ENCODE measurements at places on chromosomes 7 and 10.

GRCh38 chr10:811379-812175 is 119.9 kb downstream of the LARP4B start:
- DNase-seq, result no peak

DNA sequence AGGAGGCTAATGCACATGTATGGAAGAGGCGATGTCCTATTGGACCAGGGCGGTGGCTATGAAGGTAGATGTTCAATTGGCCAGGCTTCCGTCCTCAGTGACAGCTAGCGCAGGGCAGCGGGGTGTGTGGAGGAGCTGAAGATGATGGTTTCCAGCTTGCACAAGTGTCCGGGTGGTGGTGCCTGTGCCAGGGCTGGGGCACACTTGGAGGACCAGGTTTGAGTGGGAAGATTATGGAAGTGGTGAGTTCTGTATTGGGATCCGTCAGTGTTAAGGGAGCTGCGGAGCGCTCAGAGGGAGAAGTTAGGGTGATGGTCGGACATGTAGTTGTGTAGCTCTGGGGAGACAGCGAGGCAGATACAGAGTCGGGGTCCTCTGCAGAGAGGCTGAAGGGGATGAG is 8.5 kb upstream of the TBL2 start:
- DNase-seq, result no peak

DNA sequence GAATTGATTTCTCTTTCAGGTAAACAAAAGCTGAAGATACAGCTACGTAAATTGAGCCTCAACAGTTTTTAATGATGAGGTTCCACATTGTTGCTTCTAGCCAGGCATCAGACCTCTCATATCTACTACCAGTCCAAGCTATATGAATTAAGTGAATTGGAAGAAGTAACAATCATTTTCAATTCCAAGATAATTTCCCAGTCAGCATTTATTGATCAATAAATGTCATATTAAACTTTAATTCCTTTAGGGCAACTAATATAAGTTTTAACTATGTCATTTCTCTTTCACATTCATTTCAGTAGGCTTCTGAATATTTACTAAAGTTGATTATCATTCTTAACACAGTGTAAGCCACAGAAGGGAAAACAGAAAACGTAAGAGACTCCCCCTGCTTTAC is 1413.7 kb upstream of the CELF2 start:
- no peak for DNase-seq

DNA sequence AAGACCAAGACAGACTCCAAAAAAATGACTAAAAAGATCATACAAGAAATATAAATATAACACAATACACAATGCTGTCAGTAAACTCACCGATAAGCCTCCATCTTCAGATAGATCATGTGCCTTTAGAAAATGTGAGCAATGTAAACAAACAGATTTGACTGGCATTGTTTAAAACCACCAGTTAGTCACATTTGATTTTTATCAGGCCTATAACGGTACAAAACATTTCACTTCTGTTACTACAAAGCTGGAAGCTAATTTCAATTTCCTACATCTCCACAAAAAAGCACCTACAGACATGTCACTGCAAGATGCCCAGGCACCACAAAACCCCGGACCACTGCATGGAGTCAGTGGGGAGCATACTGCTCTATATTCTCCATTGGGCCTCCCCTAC is 18.9 kb downstream of the SGMS1 start:
- no peak for DNase-seq

DNA sequence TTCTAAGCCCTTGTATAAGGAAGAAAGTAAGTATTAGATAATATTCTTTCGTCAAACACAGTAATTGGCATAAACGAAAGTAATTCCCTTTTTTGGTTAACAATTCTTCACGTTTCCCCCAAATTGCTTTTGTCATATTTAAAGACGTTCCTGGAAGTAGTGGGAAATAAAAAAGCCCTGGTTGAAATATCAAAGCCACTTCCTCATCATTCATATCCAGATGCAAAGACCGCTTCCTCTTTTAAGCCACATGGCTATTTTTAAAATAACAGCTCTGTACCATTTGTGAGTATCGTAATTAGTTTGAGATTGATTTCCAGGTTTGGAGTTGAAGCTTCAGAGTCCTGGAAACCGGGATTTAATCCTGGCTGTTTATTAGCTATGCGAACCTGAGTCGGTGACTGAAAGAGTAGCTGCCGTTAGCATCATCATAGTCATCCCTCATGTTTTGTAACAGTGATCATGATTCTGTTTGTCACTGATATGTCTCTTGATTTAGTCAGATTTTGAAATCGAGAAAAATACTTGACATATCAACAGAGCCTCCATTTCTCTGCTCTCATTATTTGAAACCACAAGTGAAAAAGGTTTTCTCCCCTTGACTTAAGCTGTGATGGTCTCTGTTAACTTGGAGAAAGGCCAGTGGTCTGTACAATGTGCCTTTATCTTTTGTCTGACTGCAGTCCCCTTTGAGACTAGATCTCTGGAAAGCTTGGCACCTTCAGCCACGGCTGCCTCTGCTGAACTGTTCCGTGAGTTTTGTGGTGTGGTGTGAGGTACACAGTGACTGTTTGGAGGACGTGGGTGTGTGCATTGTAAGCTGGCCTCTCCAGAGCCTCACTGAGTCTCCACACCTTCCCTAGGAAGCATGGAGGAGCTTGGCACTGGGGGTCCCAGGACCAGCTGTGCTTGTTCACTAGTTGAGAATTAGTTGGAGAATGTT is 18.1 kb downstream of the OPTN start:
- DNase-seq, result no peak

DNA sequence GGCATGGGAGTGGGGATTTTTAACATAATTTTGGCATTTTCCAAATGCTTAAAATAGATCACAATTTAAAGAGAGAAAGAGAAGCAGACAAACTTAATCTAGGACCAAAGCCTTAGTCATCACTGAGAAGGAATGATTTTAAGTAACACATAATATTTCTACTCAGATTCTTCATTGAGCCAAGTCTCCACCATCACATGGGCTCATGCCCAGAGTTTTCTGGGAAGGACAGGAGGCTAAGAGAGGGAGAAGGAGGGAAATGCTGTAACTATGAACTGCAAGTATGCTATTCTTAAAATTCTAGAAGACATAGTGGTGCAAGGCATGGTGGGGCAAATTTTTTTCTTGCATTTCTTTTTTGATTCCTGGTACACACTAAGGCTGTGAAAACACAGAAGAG is 23.8 kb upstream of the UBE2D1 start:
- DNase-seq, result no peak

GRCh38 chr10:50576245-50576815 is 47.4 kb downstream of the SGMS1 start:
- no peak for DNase-seq

DNA sequence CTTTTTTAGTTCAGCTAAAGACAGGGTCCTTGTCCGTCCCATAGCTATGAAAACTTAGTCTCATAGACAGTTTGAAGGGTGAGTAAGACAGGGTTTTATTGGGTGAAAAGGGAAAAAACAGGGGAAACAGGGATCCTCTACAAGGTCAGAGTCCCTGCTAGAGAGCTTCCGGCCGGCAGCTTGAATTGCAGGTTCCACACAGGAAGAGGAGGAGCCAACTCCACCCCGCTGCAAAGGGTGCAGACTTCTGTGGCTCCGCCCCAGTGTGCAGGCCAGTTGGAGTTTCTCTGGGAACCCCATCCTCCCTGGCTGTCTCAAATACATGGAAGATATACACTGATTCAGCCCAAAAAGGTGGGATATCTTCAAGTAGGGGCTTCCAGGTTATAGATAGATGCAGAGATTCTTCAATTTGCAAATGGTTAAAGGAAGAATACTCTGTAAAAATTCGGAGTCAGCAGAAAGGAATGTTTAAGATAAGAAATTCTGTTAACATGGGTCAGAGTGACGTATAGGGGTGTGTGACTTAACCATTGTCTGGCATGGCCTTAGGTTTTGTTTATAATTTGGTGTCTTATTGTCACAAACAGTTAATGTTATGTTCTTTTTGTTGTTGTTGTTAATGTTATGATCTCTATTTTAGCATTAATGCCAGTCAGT is 34.6 kb upstream of the HECW1 start:
- DNase-seq, result no peak

- DNase-seq, result no peak
Observed at GRCh38 chr10:119005362-119006043, 24.0 kb upstream of the NANOS1 start.

- DNase-seq, result peak; percentile 29
Observed at GRCh38 chr10:21336476-21337170, 188.9 kb downstream of the SKIDA1 start.

GRCh38 chr10:99700649-99701048 is 31.3 kb downstream of the COX15 start:
- no peak for DNase-seq

DNA sequence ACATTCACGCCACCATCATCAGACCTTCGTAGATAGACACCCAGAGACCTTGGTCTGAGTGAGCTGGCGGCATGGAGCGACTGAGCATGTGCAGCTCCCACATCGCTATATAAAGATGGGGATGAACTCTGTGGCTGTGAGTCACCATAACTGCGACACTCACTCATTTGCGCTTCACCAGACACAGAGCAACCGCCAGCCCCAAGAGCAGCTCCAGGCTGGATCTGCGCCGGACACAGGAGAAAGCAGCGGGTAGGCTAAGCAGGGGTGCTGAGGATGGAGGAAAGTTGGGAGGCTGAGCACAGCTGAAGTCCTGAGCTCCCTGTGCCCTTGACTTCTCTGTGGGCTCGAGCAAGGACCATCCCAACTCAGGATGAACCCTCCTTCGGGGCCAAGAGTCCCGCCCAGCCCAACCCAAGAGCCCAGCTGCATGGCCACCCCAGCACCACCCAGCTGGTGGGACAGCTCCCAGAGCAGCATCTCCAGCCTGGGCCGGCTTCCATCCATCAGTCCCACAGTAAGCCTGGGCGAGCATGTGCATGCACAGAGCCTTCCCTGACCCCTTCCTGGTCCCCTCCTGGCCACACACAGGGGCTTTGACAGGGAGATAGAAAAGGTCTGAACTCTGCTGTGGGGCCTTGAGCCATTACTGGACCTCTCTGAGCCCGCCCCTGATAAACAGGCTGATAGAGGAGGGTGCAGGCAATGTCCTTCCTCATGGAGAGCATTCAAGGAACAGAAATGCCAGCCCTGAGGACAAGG is at the start of gene OPN4:
TSS of gene OPN4 (plus strand) at position 137 of the 762 bp plus-strand sequence. CDS start at position 374, 237 bp downstream.
- DNase-seq, result no peak

DNA sequence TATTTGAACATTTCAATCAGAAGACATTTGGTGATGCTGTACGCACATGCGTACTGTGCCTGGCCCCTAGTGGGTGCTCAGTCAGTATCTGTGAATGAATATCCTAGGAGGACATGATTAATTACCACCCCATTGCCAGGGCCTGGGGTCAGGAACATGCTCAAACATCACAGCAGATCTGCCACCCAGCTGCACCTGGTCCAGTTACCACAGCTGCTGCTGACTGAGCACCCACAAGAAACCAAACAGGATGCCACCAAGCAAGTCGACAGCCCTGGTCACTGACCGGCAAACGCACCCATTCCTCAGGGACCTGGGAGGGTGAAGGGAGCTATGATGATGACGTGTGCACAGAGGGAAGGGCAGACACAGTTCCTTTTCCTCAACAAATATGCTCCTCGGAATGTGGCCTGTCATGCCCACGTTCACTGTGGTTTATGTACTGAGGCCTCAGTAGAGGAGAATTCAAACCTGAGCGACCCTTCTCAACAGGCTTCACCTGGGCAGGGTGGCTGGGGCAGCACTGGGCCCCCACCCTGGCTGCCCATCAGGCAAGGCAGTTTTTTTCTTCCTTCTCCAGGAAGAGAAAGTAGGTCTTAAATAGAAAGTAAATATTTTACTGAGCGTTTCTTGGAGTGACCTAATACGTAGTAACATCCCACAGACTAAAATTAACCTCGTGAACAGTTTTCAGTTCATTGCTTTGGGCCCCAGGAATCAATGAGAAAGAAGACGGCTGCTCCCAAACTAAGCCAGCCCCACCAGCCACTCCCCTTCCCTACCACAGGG is 13.4 kb downstream of the CTBP2 start:
- DNase-seq, result no peak

GRCh38 chr7:42722716-42723115 is 189.2 kb downstream of the C7orf25 start:
- no peak for DNase-seq

DNA sequence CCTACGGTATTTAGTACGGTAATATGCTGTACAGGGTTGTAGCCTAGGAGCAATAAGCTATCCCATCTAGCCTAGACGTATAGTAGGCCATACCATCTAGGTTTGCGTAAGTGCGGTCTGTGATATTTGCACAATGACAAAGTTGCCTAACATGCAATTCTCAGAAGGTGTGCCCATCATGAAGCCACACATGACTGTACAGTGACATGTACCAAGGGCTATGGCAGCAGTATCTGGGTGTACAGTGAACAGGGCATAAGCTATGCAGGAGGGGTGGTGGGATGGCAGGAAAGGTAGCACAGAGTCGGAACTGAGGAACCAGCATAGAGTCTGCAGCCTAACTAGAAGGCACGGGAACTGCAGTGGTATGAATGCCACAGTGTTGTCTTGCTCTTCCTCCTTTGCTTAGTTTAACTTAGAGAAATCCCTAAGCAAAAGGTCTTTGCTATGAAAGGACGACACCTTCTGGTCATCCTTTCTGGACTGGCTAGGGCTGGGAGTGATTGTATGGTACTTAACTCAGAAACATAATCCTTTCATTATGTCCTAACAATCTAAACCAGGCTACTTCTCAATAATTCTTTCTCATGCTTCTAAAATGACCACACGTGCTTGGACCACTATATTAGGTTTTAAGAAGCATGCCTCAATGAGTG is 93.5 kb downstream of the DYNC1I1 start:
- DNase-seq, result peak; percentile 8

- DNase-seq, result no peak
Observed at GRCh38 chr10:11215471-11215870, 197.8 kb downstream of the CELF2 start.

DNA sequence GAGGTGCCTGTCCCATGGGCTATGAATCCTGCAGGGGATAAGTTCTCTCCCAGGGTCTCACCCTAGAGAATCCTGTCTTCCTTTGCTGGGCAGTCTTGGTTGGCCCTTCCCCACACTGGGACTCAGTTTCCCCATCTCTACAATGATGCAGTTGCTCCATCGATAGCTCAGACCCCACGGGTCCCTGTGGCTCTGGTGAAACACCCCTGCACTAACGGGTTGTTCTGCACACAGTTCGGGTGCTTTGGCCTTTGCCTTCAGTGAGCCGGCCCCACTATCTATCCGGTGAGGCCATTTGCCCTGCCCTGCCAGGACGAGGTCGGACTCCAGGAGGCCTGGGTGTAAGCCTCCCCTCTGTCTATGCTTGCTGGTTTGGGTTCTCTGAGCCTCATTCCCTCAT is 76.5 kb upstream of the PCBD1 start:
- DNase-seq, result no peak

GRCh38 chr7:2013381-2014311 is 219.1 kb downstream of the MAD1L1 start:
- DNase-seq, result no peak

- no peak for DNase-seq
Observed at GRCh38 chr7:32489788-32490126, 423 bp downstream of the LSM5 start.

- no peak for DNase-seq
Observed at GRCh38 chr10:33187427-33187999, 147.0 kb downstream of the NRP1 start.

DNA sequence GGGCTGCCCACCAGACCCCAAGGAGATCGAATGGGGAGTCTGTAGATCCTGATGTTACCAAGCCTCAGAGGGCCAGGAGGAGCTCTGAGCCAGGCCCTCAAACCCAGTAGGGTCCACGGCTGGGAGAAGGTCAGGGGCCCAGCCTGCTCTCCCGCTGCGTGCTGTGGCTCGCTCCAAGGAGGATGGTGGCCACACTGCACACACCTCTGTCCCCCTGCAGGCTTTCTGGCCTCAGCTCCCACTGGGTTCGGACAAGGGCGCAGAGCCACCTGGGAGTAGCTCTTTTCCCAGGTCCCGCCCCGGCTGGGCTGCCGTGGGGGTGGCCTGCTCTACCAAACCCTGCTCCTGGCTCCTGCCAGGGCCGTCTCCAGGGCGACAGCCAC is 175.8 kb downstream of the ZNF248 start:
- DNase-seq, result no peak

Measured in HEK293T (cell line).